ENCODE measurements at places on chromosomes 7 and 10.

- DNase-seq, result no peak
Observed at GRCh38 chr7:44281811-44282600, 43.4 kb downstream of the CAMK2B start.

GRCh38 chr10:11381023-11381422 is 230.4 kb downstream of the USP6NL start:
- DNase-seq, result no peak

GRCh38 chr10:59843748-59844147 is 62.6 kb downstream of the CCDC6 start:
- DNase-seq, result no peak

DNA sequence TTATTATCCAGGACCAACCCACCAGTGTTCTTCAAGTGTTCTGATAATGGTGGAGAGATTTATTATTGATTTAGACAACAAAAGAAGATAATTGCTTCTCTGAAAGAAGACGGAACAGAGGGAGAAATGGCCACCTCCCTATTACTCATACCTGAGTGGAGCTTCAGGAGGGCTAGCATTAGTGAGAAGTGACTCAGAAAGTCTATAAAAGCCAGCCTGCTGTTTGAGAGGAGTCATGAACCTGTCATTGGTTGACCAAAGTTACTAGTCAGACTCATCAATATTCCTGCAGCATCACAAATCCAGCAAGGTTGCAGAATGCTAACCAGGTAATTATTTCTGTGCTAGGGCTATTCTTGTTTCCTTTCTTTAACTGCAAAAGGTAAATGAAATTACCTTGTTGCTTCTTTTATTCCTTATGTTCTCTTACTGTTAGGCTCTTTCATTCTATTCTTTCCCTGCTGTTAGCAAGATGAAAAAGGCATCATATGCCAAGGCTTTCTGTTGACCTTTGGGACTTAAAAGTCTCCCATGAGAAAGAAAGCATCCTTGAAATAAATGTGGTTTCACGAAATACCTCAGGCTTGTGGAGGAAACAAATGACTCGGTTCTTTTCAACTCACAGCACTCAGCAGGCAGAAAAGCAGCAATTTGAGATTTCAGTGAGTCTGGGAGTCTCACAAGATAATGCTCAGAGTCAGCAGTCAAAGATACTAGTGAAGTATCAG is 256.4 kb upstream of the PHYHIPL start:
- peak; percentile 73 for DNase-seq

DNA sequence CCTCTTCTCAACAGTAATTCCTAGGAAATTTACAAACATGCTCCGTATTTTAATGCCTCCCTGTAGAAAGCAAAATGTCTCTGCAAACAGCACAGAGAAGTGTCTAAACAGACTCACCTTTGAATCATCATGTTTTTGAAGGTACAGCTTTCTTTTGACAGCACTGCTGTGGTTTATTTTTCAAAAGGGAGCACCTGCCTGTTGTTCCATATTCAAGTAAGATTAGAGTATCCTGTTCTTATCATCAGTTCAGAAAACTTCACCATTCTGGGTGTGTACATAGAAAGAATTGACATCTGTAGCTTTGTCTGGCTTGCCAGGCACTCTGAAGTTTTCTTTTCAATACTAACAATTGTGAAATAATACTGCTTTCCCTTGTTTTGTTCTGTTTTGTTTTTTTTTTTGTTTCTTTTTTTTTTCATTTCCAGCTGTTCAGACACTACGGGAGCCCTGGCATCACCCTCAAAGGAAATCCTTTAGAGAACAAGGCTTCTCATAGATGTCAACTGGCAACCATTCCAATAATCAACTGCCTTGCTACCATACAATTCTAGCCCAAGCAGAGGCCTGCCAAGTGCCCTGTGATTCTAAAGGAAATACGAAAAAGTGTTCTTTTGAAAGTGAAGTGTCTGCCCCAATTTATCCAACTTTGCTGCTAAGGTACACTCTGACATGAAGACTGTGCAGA is 275.9 kb downstream of the PRPF18 start:
- DNase-seq, result no peak

- DNase-seq, result no peak
Observed at GRCh38 chr7:58086461-58086860, 636.5 kb downstream of the ZNF716 start.

GRCh38 chr10:8061274-8062211 is 7.1 kb downstream of the GATA3 start:
- no peak for DNase-seq

- DNase-seq, result no peak
Observed at GRCh38 chr7:137953043-137953664, 48.7 kb downstream of the CREB3L2 start.

GRCh38 chr7:158111049-158111751 is 476.4 kb downstream of the PTPRN2 start:
- DNase-seq, result no peak

- DNase-seq, result no peak
Observed at GRCh38 chr7:91165846-91166230, 98.4 kb upstream of the FZD1 start.

DNA sequence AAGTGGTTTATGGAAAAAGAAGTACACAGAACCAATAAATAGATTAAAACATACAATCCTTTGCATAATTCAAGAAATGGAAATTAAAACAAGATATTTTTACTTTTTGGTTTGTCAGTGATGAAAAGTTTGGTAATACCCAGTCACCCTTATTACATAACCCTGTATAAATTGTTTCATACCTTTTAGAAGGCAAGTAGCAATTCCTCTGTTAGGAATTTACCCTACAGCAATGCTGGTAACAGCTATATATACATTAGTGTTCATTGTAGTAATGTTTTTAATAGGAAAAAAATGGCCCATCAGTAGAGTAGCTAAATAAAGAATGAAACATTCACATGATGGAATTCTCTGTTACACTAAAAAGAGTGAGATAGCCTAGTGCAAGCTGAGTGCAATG is 42.7 kb downstream of the PTPN12 start:
- DNase-seq, result no peak

DNA sequence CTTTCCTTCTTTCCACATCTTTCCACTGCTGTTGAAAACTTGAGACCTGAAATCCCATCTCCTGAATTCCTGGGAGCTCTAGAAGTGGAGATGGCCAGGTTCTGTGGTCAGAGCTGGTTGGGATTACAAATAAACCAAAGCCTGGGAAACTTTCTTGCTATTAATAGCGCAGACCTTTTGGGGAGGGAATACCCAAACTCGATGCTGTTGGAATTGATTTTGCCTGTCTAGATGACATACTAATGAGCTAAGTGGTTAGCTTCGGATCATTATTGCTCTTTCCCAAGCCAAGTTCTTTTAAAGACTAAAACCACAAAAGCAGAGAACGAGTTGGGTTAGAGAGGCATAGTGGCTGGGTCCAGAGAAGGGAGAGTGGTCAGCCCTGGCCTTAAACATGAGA is 76.6 kb downstream of the TCF7L2 start:
- DNase-seq, result peak; percentile 79

- DNase-seq, result no peak
Observed at GRCh38 chr10:62851442-62851841, 35.3 kb upstream of the EGR2 start.

- DNase-seq, result no peak
Observed at GRCh38 chr7:100153708-100154535, 4.6 kb downstream of the TRAPPC14 start.

GRCh38 chr7:6130007-6130587 is 98.9 kb downstream of the ANKRD61 start:
- DNase-seq, result no peak

DNA sequence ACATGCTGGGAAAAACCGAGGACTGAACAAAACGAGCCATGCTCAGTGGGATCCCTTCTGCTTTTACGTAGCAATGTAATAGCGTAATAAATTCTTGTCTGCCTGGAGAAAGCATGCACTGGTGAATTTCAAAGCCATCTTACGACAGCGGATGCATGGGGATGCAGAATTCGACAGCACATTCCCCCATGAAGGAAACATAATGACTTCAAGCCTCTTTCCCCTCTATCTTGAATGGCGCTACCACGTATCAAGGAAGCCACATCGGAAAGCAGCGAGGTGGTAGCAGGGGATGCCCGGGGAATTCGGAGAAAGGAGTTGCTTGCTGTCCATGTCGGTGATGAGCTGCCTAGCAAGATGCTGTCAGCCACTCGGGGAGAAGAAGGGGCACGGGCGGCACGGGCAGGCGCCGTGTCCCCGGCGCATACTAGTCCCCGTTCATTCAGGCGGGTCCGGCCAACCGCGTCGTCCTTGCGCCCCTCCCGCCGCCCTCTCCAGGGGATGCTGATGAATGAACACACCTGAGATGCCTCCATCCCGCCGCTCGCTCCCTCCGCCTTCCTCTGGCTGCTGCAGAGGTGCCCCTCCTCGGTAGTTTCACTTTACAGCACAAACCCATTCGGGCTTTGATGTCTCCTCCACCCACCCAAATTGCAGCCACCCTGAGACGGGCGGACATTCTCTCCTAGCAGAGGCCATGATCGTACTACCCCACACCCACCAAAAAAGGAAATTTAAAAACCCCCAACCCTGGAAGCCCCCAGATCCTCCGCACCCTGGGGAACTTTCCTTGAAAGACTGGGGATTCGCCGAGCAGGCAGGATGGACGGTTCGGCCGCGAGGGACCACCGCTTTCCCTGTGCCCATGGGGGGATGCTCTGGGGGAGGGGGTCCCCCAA is 644 bp downstream of the SORBS1 start:
- DNase-seq, result no peak

DNA sequence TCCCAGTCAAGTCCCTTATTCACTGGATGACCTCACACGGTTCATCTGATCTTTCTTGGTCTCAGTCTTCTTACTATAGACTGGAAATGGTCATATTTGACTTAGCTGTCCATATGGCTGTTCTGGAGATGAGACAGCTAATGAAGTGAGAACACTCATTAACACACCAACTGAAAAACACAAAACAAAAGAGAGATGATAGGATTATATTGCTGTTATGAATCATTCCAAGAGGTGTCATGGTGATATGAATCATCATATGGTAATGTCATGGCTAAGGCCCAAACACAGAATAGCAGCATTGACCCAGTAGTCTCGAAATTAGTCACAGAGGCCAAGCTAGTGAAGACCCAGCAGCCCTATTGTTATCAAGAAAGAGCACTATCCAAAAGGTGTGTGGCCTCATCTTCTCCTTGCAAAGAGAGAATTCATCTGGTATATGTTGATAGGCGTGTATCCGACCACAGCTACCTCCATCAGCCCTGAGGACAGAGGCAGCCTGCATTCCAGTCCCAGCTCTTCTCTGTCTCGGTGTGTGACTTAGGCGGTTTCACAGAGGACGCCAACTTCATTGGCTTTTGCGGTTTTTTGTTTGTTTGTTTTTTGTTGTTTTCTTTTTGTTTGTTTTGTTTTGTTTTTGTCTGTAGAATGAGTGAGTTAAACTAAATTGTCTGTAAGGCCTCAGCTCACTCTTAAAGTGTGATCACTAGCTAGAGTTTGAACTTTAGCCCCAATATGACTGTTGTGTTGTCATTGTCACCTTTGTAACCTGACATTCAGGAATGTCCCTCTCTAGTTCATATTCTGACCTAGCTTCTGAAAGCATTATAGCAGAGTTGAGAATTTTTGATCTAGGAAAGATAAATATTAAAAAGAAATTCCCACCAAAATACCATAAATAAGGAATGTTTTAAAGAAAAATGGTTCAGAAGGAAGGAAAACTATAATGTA is 97.4 kb upstream of the PDCD4 start:
- DNase-seq, result peak; percentile 17

DNA sequence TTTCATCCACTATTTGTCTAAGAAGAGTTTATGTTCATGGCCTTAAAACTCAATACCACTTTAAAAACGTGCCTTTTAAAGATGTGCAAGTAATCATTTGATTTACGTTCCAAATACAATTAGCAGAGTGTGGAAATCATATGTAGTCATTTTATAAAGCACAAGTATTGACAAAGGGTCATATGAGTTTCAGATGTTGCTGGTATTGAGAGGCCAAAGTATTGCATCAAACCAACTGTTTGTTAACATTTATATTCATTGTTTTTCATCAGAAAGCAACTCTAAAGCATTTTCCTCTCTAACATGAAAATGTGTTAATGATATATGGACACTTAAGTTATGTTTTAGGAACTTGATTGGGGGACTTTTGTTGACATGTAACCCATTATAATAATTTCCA is 11.5 kb upstream of the TSGA13 start:
- no peak for DNase-seq

DNA sequence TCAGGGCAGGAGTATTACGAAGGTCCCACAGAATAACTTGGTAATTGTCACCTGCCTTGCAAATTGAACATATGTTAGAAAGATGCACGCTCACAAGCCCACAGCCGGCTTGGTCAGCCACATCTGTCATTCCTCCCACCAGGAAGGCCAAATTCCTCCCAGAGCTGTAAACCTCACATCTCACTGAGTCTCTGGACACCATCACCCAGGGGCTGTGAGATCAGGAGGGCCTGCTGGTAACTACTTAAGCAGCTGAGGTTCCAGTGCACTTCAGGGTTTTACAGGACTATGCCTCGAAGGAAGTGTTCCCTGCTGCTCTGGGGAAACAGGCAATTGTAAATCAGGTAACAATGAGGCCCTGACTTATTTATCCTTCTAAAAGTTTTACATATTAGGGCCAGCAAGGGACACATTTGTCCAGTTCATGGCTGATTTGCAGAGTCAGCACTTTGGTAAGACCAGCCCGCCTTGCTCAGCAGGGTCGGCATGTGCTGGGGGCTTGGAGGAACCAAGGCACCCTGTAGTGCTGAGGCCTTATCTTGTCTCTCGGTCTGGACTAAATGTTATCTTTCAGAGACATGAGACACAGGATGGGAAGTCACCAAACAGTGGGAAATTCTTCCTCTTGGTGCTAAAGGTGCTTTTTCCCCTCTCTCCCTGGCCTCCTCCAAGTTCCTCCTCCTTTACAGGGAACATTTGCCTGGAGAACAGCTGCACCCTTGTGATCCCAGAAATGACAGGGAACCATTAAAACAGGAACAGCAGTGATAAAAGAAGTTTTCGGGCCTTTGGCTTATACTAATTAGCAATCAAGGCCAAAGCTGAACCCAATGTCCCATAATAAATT is 34.3 kb downstream of the PYROXD2 start:
- no peak for DNase-seq

DNA sequence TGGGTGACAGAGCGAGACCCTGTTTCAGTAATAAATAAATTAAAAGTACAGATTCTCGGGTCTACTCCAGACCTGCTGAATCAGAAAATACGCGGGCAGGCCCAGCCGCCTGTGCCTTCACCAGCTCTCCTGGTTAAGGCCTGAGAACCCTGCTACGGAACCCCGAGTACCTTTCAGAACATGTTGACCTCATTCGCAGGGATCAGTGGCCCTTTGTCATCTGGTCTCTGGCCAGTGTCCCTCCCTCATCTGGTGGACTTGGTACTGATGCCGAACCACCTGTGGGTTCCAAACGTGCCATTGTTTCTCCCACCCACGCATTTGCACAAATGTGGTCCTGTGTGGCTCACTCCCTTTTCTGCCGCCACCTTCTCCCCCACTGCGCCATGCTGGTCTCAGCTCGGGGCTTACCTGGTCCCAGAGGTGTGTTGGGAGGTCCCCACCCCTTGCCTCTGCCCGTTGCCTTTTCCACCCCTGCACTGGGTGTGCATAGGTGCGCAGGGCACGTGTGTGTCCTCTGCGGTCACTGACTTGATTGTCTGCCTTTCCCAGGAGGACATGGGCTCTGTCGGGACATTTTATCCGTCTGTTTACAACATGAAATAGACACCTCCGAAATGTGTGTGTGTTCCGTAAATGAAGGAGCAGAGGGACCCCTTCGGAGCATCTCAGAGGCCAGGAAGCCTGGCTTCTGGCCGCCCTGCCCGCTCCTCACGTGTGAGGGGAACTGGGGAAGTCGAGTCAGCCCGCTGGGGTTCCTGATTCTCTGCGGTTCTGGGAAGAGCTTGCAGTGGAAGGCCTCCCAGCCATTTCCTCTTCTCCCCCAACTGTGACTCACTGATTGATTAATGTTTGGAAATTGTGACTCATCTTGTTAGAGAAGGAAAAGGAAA is 135.2 kb downstream of the CUX1 start:
- peak; percentile 80 for DNase-seq

GRCh38 chr7:127034186-127034806 is 218.4 kb downstream of the GRM8 start:
- no peak for DNase-seq
